Bone marrow (tissue), 2 donors: ENCODE measurements at places on chromosomes 3 and 15.

- no peak for DNase-seq
These were observed 589 bp upstream of the MAPKBP1 start for GRCh38 chr15:41773729-41774061.

GRCh38 chr3:52350981-52351761 lies 35.1 kb downstream of the DNAH1 start:
- no peak for DNase-seq

GRCh38 chr3:46104706-46105105 lies 77.4 kb upstream of the XCR1 start:
- no peak for DNase-seq

GRCh38 chr15:95141486-95141885 lies 910.1 kb downstream of the MCTP2 start:
- DNase-seq: no peak
